Cortex of kidney (tissue), 1 donor: ENCODE measurements at places on chromosomes 1 and 21.

DNA sequence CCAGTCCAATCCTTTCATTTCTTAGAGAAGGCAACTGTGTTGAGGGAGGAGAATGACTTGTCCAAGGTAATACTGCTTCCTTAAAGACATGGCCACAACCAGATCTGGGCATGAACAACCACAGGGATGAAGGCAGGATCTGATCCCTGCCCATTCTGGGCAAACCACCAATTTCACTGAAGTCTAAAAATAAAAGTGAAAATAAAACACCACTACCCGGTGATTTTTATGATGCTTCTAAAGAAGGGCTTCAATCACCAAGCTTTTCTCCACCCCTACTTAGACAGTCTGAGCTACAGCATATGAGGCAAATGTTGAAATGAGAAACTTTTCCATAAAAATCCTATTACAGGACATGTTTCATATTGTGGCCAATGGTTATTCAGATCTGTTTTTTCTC is 133.0 kb downstream of the PTPN14 start:
- no peak for DNase-seq

DNA sequence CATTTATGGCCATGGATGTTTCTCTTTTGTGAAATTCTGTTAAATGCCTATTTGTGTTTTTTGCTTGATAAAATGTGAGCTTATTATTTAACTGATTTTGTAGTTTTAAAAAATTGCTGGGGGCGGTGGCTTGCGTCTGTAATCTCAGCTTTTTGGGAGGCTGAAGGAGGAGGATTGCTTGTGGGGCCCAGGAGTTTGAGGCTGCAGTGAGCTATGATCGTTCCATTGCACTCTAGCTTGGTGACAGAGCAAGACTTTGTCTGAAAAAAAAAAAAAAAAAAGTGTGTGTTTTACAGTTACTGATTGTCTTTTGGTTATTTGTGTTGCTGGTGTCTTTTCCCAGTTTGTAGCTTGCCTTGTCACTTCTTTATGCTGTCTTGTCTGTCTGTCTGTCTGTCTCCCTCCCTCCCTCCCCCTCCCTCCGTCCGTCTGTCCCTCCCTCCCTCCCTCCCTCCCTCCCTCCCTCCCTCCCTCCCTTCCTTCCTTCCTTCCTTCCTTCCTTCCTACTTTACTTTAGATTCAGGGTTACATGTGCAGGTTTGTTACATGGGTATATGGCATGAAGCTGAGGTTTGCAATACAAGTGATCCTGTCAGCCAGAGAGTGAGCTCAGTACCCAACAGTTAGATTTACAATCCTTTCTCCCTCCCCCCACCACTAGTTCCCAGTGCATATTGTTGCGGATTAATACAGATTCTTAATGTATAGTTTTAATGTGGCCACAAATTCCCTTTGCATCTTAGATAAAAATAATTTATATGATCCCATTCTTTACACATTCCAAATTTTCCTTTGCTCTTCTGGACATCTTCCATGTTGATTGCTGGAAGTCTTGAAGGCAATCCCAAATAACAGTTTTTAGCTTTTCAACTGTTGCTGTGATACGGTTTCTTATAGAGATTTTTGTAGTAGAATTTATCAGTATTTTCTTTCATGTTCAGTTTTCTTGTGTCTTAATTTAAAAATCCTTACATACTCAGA is 25.1 kb downstream of the PTBP2 start:
- no peak for DNase-seq

GRCh38 chr21:37509802-37510393 is 143.3 kb downstream of the DYRK1A start:
- no peak for DNase-seq

DNA sequence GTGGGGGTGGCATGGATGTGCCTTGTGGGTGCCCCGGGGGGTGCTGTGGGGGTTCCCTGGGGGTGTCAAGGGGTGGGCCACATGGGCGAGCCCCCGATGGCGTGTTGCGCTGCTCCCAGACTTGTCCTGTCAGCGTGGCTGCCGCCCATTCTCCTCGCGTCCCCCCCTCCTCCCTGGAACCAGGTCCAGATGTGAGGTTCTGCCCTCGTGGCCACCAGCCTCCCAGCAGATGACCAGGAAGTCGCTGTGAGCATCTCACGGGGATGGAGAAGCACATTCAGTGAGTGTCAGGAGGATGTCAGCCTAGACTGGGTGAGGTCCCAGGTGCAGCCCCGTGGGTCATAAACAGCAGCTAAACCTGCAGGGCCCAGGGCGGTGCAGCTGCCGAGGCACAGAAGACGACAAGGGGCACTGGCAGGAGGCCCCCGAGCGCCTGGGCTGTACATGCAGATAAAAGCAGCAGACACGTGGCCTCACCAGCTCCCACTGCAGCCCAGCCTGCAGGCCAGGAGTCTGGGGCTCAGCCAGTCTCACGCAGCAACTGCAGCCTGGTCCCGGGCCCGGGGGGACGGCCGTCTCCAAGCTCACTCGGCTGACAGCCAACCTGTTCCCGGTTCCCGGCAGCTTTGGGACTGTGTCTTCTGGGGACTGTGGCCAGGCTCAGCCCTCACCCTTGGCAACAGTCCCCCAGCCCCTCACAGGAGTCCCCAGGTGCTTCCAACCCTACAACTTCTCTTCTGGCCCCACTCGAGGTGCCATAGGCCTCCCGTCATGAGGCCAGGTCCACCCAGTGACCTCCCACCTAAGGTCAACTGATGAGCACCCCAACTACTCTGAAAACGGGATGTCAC is 17.5 kb upstream of the COL6A2 start:
- DNase-seq = no peak

DNA sequence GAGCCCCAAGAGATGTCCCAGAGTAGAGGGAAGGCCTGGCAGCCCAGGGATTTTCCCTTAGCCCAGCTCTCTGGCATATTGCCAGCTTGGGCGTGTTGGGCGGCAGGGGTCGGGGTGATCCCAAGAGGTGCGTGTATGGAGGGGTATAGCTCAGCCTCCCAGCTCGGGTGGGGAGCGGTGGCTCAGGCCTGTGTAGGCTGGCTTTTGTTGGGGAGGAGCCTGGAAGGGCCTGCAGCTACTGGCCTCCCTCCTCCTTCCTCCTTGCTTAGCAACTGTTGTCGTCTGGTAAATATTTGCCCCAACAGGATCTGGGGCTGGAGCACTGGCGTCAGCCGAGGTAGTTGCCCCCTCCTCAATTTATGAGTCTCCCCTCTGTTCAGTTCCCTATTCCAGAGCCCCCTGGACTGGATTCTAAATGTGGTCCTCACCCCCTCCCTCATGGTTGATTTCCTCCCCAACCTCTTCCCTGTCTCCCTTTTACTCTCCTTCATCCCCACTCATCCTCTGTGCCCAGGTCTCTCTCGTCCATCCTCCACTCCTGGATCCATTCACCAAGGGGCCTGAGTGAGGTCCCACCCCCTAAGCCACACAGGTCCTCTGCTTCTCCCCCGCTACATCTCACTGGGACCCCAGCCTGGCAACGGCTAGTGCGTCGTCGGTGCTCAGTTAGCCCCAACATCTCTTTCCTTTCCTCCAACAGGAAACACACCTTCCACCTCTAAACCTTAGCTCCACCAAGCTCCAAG is 10.3 kb upstream of the LMNA start:
- DNase-seq = no peak

GRCh38 chr1:217924924-217925323 is 293.8 kb downstream of the SPATA17 start:
- no peak for DNase-seq

DNA sequence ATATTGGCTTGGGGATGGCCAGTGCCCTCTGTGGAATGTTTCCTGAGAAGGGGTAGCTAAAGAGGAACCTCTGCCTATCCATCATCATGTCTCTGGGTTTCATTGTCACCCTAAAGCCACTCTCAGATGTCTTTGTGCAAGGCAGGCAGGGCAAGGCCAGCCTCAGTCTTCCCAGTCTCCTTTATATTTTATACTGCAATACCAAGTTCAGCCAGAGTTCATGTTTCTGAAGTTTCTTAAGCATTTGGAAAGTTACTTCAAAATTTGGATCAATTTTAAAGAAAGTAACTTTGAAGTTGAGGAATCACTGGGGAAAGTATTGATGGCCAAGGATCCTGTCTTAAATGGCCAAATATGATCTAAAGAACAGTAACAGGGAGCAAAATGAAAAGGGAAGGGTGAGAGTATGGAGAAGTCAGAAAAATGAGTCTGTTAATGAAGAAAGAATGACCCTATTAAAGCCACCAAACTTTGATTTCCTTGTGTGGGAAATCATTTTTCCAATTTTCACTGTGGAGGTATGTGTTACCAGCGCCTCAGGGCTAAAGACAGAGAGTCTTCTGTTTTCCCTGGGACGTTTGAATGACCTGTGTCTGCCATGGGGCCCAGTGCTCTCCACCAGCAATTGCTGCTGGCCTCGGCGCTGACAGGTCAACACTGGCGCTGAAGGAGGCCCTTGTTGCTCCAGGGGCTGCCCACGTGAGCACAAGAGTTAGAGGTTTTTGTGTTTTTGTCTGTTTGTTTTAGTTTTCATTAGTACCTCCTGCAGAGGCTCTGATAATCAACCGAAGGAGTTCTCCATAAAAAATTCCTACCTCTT is 93.9 kb downstream of the ATP5PO start:
- DNase-seq = no peak

DNA sequence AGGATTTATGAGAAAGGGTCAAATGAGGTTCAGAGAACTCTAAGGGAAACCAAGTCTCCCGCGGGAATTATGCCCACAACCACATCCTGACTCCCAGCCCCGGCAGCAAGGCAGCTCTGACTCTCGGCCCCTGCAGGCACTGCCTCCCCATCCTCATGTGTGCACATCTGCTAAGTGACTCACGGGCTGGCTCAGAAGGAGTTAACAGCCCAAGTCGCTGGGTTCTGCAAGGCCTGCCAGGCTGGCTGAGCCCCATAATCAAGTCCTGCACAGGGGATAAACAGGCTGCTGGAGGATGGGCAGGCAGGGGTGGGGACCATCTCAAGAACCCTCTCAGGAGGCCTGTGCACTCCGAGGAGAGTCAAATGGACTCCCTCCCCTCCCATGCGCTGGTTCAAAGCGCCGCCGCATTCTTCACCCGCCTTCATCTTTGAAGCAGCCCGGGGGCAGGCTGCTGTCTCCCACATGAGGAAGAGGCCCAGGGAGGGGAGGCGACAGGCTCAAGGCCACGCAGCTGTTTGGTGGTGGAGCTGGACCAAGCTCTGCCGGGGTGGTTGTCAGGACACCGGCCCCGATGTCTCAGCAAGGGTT is 344.3 kb downstream of the MATN1 start:
- DNase-seq = no peak

GRCh38 chr1:46772571-46772970 is 26.3 kb upstream of the CYP4B1 start:
- no peak for DNase-seq

GRCh38 chr1:115702959-115703358 is 61.2 kb downstream of the VANGL1 start:
- no peak for DNase-seq

DNA sequence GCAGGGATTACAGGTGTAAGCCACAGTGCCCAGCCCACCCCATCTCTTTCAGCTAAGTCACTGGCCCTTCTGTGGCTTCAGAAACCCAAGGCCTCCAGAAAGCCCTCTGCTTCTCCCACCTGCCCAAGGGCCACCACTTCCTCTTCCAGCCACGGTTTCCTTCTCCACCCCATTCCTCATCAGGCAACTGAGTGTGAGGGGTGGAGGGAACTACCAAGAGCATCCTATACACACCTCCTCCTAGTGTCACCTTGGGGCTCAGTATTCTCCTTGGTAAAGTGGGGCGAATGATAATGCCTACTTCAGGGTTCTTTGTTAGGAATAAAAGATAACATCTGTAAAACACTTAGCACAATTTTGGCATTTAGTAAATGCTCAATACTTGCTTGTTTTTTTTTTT is 30.0 kb downstream of the KNCN start:
- no peak for DNase-seq

DNA sequence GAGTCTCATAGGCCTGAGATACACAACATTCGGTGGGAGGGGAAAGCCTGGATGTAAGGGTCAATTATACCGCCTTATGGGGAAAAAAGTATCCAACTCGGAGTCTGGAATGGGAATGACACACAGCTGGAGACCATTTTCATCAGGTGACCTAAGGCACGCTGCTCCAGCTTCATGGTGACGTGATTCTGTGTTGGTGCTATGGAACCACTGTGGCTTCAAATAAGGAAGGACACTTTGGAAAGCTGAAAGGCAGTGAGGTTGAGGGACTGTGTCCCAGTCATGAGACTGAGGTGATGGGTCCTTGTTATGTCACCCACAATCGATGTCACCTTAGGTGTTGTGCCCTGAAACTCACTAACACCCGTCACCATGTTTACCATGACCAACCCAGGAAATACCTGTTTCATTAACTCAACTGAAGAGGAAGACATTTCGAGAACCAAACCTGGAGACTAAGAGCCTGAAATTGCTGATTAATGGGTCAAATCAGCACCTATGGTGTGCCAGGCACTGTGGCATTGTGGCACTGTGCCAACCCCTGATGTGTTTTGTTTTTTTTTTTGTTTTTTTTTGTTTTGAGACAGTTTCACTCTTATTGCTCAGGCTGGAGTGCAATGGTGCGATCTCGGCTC is 54.5 kb downstream of the IRF2BP2 start:
- DNase-seq = no peak

DNA sequence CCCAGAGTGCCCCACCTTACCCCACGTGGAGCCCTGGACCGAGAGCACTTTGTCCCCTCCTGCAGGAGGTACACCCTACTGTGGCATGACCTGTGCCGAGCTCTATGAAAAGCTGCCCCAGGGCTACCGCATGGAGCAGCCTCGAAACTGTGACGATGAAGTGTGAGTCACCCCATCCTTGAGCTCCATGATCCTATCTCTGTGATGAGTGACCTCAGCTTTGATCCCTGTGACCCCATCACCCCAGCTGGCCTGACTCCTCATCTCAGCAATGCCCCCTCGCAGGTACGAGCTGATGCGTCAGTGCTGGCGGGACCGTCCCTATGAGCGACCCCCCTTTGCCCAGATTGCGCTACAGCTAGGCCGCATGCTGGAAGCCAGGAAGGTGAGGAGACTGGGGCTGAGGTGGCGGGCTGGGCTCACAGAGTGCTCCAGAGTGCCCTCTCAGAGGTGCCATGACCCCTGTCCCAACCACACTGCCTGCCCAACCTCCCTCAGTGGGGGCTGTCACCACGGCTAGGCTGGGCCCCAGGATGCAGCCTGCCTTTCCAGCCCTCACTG is 16.2 kb upstream of the MPL start:
- DNase-seq = no peak

- DNase-seq = no peak
These were observed 26.9 kb upstream of the LRRC3 start for GRCh38 chr21:44428281-44428960.

- no peak for DNase-seq
These were observed 188.2 kb downstream of the GRIK1 start for GRCh38 chr21:29751473-29752185.

DNA sequence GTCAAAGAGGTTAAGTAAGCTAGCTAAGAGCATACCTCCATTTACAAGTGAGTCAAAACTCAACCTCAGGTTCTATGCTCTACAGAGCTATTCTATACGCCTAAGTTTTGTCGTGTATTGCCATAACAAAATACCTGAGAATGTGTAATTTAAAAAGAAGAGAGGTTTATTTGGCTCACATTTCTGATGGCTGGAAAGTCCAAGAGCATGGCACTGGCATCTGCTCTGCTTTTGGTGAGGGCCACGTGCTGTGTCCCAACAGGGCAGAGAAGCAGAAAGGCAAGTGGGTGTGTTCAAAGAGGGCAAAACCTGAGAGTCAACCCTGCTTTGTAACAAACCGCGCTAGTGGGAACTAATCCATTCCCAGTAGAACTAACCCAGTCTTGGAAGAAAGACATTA is 60.9 kb upstream of the POU2F1 start:
- DNase-seq = no peak
